ENCODE measurements at places on chromosomes 1 and 21.

GRCh38 chr21:45818276-45818903, 163.2 kb upstream of the COL6A1 start:
- DNase-seq: peak; percentile 29

- peak; percentile 29 for DNase-seq
Measured at GRCh38 chr1:31811605-31812004, 4.2 kb downstream of the SPOCD1 start.

- DNase-seq: peak; percentile 25
Measured at GRCh38 chr1:66705110-66705509, 47.1 kb upstream of the DYNLT5 start.

DNA sequence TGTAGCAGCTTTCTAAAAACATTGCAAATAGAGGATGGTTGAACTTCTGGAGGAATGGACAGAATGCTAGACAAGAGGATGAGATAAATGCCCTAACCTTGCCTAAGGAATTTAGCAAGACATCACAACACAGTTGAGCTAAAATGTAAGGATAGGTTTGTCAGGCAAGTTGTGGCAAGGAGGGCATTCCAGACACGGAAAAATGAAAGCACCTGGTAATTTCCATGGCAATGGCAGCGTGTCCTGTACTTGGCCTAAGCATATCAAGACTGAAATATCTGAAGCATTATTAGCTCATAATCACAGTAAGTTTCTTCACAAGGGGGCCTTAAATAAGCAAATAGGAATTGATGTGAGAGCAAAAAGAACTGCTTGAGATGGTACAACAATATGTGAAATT, 105.1 kb upstream of the USP25 start:
- no peak for DNase-seq

DNA sequence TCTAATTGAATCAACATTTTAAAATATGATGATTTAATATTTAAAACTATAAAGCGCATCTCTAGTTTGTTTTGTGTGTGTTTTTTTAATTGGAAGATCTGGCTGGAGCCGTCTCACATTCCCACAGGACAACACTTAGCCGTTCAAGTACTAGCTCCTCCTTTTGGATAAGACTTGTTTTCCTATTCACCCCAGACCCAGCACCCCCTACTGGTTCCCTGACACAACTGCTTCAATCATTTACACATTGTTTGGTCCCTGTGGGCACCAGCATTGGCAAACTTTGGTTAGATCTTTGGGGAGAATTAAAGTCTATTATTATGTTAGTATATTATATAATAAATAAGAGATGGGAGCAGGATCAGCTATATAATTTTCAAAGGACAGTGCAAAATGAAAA, 34.5 kb downstream of the TYW3 start:
- no peak for DNase-seq

DNA sequence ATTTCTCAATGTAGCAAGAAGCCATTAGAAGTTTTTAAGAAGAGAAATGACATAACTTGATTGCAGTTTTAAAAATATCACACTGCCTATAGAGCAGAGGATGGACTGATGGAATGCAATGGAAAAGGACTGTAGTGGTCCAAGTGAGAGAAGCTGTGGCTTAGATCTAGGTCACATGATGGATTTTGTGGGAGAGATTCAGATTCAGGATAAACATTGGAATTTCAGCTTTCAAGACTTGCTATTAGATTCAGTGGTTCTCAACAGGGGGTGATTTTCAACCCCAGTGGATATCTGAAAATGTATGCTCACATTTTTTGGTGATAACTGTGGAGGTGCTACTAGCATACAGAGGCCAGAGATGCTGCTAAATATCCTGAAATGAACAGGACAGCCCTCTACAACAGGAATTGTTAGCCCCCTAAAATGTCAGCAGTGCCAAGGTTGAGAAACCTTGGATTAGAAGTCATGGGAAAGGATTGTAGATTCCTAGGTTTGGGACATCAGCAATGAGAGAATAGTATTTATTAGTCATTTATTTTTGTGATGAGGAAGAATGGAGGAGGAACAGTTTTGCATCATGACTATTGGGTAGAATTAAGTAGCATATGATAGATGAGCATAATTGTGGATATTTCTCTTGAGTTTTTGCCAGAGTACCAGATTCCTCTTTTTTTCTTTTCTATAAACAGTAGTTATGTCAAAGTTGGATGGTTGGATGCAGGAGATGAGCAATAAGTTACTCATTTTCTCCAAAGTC, 30.1 kb upstream of the KCNK2 start:
- DNase-seq: no peak

- no peak for DNase-seq
Measured at GRCh38 chr1:81007024-81007423, 793.7 kb upstream of the ADGRL2 start.

- no peak for DNase-seq
Measured at GRCh38 chr1:16187748-16188401, 24.6 kb downstream of the ARHGEF19 start.

GRCh38 chr1:61741711-61742619, at the start of gene PATJ:
PATJ (plus strand) TSS chr1:61742480; CDS start chr1:61762893, 20,413 bp downstream.
- peak; percentile 1 for DNase-seq

- DNase-seq: no peak
Measured at GRCh38 chr1:193589597-193590040, 403.2 kb upstream of the B3GALT2 start.

GRCh38 chr1:227315629-227316346, 2.5 kb downstream of the CDC42BPA start:
- peak; percentile 47 for DNase-seq

- DNase-seq: no peak
Measured at GRCh38 chr1:150627826-150628410, 1.5 kb downstream of the ENSA start.

DNA sequence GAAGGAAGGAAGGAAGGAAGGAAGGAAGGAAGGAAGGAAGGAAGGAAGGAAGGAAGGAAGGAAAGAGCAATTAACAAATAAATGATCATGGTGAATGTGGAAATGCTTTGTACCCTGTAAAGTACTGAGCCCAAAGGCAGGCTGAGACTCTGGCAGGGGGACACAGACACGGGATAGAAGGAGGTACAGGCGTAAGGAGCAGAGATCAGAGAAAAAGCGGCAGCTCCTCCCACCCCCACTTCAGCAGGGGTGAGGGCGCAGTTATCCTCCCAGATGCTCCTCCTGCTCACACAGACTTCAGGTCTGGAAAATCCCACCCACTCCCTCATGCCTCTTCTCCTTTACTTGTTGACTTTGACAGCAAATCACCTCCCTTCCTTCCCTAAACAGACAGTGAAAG, 464.5 kb downstream of the MATN1 start:
- no peak for DNase-seq

DNA sequence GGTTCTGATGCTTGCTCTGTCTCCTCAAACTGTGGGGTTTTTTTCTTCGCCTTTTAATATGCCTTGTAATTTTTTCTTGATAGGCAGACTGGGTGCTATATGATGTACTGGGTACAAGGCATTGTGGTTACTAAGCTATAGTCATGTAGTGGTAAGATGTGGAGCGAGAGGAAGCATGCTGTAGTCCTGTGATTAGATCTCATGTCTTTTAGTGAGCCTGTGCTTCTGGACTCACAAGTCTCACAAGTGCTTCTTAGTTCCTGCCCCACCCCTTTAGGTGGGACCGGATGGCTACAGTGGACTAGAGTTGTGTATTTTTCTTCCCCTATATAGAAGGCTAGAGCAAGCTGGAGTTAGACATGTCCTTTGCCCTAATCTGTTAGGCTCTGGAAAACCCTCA, 178.7 kb downstream of the DNM3 start:
- DNase-seq: no peak

DNA sequence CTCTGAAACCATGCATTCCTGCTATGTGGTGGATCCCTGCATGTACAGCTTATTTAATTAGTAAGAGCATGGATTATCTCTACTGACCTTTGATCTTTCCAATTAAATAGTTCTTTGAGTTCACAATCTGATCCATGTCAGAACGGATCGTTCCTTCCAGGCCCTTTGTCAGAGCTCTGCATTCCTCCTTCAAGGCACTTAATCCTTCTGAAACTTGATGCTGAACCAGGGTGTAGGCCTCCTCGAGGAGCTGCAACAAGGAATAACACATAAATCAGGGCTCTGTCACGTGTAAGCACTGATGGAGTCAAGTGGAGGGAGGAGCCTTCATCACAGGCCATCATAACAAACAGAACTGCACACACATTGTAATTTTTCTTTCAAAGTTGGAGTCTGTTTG, 68.4 kb upstream of the EDEM3 start:
- DNase-seq: no peak

DNA sequence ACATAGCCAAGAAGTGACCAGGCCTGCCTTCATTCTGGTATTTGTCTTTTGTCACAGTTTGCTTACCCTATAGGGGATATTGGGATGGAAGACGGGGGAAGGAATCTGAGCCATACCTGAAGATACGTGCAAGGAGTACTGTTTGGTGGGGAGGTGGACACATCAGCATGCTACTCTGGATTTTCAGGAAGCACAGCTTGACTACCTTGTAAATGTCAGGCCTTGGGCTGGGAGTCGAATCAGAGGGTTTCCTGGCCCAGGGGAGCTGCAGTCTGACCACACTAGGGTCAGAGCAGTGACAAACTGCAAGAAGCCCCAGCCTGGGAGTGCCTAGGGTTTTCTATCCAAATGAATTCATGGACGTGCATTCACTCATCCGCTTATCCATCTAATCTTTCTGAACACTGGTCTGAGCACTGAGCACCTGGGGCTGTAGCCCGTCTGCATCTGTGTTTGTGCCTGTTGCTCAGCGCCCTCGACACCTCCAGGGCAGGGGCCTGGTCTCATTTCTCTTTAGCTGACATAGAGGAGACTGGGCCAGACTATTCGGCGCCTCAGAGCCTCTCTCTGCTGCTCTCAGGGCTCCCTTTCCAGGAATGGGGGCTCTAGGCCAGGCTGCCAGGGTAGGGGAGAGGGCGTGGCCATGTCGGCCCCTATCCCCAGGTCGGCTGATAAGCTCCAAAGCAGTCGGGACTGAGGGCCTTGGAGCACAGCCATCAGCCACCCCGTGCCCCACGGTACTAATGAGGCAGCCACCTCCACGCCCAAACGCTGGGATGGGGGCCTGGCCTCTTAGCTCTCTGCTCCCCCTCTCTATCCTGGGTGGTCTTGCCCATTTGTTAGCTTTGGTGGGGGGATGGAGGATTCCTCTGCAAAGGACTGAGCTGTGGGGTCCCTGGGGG, 47.0 kb upstream of the SLC2A1 start:
- no peak for DNase-seq

GRCh38 chr1:224482619-224483018, 48.0 kb upstream of the WDR26 start:
- no peak for DNase-seq

DNA sequence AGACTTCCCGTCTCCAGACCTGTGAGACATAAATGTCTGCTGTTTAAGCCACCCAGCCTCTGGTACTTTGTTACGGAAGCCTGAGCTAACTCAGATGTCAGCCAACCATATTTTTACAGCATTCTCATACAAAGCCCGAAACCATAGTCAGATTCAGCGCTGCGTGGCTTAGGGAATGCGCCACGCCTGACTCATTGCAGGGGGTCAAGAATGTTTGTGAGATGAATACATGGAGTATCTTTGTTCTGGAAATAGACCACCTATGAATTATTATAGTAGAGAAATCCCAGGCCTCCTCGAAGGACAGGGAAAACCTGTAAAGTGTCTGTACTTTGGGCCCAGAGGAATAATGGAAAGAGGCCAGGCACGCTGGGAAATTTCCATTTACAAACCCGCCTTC, 434.8 kb downstream of the CAMTA1 start:
- no peak for DNase-seq

- peak; percentile 27 for DNase-seq
Measured at GRCh38 chr1:40848530-40849189, 13.5 kb downstream of the CITED4 start.

DNA sequence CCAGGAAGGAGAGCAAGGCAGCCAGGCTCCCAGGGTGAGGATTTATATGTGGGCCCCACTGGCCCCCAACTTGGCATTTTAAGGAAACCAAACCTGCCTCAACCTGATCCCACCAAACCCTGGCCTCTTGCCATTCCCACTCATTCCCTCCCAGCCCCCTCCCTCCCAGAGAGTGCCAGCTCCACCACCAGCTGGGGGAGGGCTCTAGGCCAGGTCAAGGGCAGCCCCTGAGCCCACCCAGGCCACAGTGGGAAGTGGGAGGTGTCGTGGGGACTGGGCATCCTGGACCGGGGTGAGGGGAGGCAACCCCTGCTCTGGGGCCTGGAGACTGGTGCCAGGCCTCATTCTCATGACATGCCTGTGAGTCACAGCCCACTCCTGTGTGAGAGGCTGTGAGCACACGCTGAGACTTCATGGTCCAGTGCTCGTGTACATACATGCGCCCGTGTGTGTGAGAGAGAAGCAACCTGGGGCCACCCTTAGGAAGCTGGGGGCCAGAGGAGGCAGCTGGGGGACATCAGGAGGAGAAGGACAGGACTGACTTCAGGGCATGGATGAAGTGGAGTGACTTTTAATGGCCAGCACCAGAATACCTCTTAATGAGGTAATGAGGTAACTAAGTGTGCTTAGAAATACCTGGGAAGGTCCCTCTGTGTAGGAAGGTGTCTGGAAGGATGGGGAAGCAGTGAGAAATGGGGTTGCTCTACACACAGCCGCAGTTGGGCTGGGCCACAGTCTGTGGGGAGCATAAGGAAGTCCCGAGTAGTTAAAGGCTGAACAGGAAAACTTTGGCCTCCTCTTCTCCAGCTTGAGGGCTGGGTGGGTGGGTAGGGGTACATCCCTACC, at the start of gene S100A2:
Gene S100A2 (minus strand): TSS at position 316 of the 846 bp plus-strand sequence. CDS start 1,967 bp downstream, outside the sequence.
- DNase-seq: peak; percentile 82

DNA sequence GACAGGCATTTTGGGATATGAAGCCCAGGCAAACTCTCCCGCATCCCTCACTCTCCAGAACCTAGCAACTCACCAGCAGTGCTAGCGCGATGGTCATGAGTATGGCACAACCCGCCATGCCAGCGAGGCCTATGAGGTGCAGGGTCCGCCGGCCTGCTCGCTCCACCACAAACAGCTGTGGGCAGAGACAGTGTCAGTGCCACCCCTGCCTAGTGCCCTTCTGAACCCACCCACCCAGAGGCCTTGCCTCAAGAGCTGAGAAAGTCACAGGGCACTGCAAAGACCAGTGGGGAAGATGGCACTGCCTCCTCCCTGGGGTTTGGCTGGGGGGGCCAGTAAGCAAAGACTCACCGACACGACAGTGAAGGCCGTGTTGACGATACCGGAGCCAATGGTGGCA, 29.8 kb downstream of the SLC2A1 start:
- no peak for DNase-seq

DNA sequence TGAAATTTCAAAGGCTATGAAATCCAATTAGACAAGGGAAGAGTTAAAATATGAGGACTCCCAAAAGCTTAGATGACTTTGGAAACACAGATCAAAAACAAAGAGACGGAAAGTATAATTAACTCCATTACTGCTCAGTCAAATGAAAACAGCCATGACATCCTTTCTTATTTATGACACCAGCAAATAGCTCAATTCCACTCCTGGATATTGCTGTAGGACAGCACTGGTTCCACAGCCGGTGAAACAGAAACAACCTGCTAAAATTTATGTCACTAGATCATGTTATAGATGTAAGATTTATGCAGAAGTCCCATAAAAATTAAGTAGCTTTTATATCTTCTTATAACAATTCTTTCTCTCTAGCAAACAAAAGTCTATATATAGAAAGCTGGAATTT, 65.6 kb upstream of the RRP15 start:
- no peak for DNase-seq

DNA sequence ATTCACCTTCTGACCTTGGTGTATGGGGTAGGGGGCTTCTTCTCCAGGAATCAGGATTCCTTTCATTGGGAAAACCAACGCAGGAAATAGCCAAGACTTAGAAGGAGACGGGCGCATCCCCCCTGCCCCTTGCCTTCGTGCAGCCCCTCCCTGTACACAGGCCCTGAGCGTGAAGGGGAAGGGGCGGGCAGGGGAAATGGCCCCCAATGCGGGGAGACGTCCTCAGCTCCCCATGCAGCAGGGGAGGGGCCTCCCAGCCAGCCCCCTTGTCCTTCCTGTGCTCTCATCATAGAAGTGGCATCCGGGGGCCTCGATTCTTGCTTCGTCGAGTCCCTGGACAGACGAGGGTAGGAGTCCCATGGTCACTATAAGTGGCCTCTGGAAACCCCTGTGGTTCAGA, 116.9 kb downstream of the AJAP1 start:
- no peak for DNase-seq

All from AG09319 (cell line).